ENCODE measurements at places on chromosomes 4 and X.

- DNase-seq, result peak; percentile 59
Measured at GRCh38 chr4:147518846-147519767, 38.2 kb downstream of the EDNRA start.

DNA sequence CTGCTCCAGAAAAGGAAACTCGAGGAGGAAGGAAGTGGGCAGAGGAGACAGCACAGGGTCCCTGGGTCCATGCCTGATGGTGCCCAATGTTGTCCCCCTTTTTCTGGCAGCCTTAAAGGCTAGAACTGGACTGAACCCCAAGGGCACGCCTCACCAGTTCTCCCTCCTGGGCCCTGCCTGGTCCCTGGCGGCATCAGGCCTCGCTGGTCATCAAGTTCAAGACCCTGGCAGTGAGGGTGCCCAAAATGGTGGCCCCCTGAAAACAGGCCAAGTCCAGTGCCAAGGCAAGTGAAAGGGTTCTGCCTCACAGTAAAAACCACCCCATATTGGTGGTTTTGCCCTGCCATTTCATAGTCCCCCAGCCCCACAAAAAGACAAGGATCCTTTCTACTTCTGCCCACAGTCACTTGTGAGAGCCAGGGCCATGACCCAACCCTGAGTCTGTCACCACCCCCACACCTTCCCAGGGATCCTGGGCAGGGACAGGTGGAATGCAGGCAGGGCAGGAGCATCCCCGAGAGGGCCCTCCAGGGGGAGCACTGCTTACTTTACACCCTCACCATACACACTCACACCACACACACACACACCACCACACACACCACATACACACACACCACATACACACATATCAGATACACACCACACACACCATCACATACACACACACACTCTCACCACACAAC, 107.6 kb downstream of the DCTD start:
- peak; percentile 42 for DNase-seq

- DNase-seq, result no peak
Measured at GRCh38 chr4:160928482-160928881, 1235.3 kb downstream of the FSTL5 start.

- no peak for DNase-seq
Measured at GRCh38 chr4:6267573-6267972, 2.1 kb upstream of the WFS1 start.

GRCh38 chr4:77047037-77047436, 28.8 kb downstream of the CCNI start:
- no peak for DNase-seq

GRCh38 chr4:94290245-94290644, 52.4 kb downstream of the HPGDS start:
- no peak for DNase-seq

DNA sequence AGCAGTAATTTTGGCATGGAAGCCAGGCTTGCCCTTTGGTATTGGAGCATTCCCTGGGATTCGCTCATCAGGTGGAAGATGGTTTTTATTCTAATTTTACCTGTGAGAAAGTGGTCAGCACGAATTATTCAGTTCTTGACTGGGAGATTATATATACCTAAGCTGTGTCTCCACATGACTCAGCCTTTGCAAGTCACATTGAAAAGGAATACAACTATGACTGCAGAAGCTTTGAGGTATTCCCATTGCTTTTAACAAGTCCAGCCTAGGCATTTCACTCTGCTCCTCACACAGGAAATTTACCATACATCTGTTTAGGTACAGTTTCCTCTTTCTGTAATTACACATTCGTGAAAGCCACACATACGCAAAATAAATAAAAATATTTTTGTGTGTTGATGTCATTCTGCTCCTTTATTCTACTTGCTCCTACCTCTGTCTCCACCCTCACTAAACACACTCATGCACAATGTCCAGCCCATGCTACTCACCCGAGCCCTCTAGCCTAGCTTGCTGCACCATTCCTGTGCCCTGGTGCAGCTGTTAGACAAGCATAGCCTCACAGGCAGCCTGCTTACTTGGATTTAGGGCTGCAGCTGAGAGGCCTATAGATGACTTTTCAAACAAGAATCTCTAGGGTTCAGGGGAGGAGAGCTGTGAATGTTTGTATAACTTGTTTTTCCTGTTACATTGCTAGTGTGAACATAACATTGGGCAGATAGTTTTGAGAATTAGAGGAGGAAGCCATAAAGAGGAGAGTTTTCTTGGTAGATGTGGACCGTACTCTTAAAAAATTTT, 504.4 kb upstream of the FAT1 start:
- DNase-seq, result no peak

DNA sequence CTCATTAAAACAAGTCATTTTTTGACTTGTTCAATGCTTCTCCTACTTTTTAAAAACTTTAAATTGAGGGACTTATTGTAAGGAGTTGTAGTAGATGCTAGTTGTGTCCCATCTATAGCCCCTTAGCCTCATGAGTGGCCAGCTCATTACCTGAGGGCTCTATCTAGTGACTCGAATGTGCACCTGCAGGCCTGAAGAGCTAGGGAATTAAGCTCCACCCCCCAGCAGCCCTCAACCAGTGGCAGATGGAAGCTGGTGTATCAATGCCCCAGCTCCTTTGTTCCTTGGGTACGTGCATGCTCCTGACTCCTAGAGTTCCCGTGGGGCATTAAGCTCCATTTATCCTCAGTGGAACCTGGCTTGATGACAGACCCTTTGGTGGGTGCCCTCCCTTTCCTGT, 146.7 kb upstream of the FAM9B start:
- no peak for DNase-seq

DNA sequence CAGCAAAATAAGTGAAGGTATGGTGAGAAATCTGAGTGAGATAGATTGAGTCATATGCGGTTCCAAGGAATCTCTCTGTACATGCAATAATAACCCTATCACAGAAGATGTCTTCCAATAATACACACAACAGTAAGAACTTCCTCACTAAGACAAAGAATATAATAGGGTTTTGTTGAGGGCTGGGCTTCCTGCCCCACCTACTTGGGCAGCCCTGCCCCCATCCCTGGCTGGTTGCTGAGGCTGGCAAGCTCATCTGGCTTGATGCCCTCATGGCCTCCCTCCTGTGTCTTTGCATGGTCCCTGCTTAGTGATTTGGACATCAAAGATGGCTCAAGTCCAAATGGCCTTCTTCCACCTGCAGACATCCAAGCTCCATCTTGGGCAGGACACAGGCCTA, 2.7 kb downstream of the GEMIN8 start:
- DNase-seq, result no peak

DNA sequence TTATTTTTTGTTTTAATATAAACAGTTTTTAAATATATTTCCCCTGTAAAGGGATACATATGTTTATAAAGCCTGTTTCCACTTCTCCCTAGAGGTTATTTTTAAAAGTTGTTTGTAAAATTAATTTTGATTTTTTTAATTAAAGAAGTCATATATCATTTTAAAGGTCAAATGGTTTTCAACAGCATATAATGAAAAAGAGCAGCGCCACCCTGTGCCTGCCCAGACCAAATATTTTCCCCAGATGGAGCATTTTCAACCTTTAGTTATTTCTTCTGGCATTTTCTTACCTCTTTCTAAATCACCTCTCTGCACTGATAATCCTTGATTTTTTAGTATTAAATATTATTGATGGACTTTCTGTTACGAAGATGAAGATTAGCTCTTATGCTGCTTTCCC, 21.0 kb downstream of the MSX1 start:
- DNase-seq, result no peak

DNA sequence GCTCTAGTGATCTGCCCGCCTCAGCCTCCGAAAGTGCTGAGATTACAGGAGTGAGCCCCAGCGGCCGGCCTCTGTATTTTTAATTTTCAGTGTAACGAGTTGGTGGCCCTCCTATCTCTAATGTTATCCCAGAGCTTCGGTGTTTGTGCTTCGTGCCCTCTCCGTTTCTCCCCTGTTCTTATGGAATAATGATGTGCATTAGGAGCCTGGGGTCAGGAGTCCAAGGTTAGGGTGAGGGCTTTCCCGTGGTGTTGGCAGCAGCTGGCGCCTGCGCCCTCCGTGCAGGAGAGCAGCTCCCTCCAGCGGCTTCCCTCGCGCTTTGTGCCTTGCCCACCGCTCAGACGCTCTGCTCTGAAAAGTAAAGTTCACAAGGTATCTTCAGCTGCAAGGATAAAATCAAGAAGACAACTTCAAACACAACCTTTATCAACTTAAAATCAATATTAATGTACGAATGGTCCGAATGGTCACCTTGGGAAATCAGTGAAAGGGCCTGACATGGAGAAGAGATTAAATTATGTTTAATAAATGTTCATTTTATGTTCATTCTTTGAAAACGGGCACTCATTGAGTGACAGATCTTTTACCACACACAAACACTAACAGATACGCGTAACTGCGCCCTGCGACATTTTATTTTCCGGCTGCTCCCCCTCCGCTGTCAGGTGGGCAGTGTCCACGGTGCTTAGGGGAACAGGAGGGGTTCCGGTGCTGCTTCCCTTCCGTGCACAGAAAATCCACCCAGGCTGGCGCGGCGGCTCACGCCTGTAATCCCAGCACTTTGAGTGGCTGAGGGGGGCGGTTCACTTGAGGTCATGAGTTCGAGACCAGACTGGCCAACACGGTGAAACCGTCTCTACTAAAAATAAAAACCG, 62.4 kb downstream of the TRAPPC11 start:
- DNase-seq, result peak; percentile 44

GRCh38 chr4:142427456-142427855, 418.6 kb downstream of the INPP4B start:
- DNase-seq, result no peak

DNA sequence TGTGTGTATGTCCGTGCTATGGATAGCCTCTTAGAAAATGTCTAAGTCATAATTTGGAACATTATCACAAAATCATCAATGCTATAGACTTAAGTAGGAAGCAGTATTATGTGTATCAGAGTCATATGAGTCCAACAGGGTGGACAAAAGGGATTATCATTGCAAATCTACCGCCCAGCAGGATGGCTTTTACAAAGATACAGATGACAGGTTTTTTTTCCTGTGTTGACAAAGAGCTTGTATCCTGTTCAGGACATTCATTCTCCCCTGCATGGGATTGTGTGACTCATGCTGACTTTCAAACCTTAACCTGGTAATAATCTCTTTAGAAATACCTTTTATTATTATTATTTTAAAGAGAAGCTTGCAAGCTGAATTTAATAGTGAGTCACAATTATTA, 310.3 kb upstream of the GNPDA2 start:
- DNase-seq, result no peak

- DNase-seq, result peak; percentile 51
Measured at GRCh38 chrX:63275127-63275526, 76.0 kb downstream of the SPIN4 start.

Data from activated CD4-positive, alpha-beta T cell treated with anti-CD3 and anti-CD28 coated beads, Interleukin-2, amount 50 U/mL, for 16 hours (primary cell).